ENCODE measurements at places on chromosomes 1 and 21.

DNA sequence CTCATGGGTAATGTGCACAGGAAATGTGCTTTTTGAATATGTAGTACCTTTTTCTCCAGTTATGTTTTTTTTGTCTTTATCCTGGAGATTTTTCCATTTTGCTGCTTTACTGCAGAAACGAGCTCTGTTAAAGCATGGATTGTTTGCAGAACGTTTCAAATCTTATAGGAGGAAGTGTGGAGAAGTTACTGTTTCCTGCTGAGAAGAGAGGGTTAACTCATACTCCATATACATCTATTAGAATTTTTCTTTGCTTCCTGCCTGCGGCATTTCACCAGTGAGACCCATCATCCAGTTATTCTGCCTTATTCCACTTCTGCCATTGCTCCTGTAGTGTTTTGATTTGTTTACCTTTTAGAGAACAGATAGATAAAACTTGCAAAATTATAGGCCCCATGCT lies 2.0 kb downstream of the RPRD2 start:
- no peak for DNase-seq

DNA sequence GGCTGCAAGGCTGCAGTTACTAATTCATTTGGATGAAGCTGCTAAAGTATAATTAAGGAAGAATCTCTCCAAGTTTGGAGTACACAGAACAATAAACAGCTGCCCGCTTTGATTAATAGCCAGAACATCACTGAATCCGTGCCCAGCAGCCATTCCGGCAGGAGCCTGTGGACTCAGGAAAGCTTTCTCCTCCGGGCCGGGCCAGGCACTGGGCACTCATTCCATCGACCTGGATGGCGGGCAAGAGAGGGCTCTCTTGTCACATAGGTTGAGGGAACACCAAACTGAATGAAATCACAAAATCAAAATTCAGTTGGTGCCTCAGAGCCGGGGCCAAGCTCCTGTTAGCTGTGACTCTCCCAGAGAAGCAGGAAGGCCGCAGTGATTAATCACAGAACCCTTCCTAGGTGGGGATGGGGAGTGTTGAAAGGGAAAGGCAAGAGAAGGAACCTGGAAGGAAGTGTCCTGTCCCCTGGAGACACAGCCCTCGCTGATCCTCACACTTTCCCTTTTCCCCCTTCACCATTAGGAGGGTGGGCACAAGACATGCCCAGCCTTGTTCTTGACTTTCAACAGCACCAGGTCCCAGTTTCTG lies 306.7 kb downstream of the NPHP4 start:
- DNase-seq, result no peak

- DNase-seq, result no peak
Measured at GRCh38 chr1:235077571-235078479, 50.8 kb downstream of the TOMM20 start.

DNA sequence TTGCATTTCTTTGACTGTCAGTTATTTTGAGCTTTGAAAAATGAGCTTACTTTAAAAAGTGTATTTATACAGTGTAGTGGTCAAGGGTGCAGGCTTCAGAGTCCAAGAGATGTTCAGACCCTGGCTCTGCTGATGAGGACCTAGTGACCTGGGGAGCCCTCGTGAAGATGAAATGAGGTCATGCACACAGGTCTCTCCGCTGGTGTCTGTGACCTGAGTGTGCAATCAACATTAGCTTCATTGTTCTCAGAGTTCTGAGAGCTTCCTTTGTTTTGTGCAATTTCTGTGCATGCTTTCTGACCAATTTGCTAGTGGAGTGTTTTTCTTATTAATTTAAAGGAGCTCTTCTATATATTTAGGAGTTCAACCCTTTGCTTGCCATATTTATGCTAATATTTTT lies 71.3 kb downstream of the RIPK4 start:
- DNase-seq, result no peak

DNA sequence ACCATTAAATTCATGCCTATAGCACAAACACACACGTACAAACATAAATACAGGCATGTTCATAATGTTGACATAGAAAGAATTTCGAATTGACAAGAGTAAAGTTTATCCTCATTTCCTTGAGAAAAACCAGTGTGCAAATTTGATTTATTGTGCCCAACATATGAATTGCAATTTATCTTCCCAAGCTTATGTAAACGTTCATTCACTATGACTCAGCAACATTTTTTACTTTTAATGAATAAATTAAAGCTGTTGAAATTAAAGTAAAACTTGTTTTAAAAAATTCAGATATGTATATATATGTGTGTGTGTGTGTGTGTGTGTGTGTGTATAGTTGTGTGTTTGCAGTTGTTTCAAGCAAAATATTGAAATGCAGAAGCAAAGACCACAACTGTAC lies 1067.9 kb downstream of the BRINP3 start:
- DNase-seq, result no peak
